Activated naive CD8-positive, alpha-beta T cell treated with anti-CD3 and anti-CD28 coated beads for 36 hours (primary cell): ENCODE measurements at places on chromosomes 3 and 15.
A peak's percentile ranks its signal among the peaks of the same experiment; 100 is the strongest.

DNA sequence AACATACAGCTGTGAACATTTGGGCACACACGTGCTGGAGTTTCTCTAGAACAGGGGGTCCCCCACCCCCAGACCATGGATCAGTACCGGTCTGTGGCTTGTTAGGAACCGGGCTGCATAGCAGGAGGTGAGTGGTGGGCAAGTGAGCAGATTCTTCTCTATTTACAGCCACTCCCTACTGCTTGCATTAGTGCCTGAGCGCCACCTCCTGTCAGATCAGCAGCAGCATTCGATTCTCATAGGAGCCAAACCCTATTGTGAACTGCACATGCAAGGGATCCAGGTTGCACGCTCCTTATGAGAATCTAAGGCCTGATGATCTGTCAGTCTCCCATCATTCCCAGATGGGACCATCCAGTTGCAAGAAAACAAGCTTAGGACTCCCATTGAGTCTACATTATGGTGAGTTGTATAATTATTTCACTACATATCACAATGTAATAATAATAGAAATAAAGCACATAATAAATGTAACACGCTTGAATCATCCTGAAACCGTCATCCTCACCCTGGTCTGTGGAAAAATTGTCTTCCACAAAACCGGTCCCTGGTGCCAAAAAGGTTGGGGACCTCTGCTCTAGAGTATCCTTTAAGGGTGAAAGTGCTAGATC, 25.8 kb downstream of the CHRM5 start:
- no peak for DNase-seq

DNA sequence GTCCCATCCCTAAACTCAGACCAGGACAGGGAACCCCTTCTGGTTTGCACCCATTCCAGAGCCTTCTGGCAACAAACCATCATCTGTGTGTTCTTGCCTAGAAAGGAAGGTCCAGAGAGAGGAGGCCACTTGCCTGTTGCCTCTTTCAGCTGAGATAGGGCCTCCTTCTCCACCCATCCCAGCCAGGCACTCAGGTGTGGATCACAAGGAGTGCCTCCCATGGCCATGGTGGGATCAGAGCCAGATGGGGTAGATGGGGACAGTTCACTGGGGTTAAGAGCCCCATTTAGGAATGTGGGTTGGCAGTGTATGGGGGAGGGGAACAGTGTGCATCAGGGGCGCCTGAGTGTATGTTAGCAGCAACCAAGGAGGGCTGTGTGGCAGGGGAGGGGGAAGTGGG, 8.9 kb upstream of the CTDSPL start:
- DNase-seq, result no peak

GRCh38 chr15:37995461-37996347, 61.3 kb downstream of the TMCO5A start:
- no peak for DNase-seq

GRCh38 chr15:29934251-29934650, 112.0 kb upstream of the TJP1 start:
- no peak for DNase-seq

DNA sequence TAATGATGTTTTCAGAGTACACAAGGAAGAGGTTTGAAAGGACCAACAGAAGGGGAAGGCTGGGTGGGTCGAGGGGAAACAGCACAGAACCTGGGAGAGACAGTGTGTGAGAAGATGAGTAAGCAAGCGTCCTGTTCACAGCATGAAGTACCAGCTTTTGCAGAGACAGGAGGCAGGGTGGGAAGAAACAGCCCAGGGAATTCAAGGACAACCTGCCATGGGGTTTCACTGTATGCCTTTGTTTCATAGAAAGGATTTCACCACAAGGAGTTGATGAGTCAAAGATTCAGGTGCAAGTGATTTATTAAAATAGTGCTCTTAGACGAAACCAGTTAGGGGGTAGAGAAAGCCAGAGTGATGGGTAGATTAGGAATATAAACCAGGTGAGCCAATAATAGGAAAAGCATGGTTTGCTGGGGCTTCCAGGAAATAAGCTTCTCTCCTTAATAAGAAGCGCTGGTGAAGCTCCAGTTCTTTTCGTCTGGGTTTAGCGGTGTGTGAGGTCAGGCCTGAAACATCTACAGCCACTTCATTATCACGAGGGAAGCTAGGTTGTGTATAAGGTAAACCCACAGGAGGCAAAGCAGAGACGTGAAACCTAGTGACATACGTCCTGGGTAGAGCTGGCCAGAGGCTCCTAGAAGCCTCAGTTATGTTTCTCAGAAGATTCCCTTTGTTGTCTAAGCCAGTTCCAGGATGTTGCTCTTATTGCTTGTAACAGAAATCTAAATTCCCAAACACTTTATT, 3.9 kb downstream of the HHLA2 start:
- peak; percentile 22 for DNase-seq

DNA sequence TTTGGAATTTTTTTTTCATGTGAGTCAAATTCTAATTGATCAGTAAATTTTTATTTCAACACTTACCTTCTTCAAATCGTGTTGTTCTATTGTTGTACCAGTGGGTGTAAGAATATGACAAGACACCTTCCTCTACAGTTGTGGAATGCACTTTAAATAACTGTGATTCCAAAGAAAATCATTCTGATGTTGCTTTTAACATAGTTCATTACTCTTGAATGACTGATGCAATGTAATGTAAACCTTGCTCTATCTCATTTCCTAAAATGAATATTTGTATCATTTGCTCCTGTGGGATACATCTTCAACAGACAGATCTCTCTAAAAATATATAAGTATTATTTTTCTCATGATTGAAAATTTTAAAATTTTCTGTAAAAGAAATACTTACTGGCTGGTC, 313.4 kb downstream of the RBMS3 start:
- DNase-seq, result no peak

- DNase-seq, result no peak
Observed at GRCh38 chr3:137343283-137343682, 385.5 kb downstream of the IL20RB start.

DNA sequence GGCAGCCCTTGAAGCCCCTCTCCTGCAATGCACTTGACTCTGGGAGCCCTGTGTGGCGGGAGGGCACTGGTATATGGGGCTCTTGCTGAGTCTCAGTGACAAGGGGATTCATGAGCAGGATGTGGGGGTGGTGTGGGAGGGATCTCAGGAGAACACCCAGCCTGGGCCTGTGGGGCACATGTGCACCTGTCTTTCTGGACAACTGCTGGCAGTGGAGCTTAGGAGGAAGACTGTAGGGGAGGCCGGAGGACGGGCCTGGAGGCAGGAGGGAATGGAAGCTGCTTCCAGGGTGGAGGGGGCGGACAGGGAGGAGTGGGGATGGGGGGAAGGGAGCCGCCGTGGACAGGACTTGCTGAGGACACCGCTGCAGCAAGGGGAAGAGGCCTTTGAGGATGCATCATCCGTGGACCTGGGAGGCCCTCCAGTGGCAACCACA, 10.8 kb upstream of the SNRPA1 start:
- DNase-seq, result no peak

DNA sequence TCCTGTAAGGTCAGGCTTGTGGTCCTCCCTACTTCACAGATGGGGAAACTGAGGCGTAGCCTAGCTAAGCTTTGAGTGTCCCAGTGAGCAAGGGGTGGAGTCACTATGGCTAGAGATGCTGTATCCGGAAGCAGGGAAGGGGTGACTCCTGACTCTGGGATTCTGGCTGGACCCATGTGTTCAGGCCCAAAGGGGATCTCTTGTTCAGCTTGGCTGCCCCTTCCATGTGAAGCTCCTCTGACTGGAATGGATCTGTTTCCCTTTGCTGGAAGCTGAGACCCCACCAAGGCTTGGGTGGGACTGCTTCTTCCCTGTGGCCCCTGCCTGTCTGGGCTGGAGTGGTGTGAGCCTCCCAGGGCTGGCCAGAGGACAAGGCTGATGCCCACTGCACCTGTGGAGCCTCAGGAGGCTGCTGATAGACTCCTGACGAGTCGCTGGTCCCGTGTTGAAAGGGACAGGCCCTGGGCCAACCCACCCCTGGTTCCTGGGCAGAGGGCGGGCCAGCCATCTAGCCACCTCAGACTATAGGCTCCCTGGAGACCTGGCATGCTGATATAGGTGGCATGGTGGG, 1.0 kb downstream of the MAPKAPK3 start:
- no peak for DNase-seq

- peak; percentile 6 for DNase-seq
Observed at GRCh38 chr3:100260081-100260684, 609 bp upstream of the TBC1D23 start.

- DNase-seq, result no peak
Observed at GRCh38 chr3:179771797-179772196, 119.0 kb downstream of the USP13 start.

- DNase-seq, result no peak
Observed at GRCh38 chr3:112736805-112737566, 96.0 kb upstream of the CCDC80 start.

DNA sequence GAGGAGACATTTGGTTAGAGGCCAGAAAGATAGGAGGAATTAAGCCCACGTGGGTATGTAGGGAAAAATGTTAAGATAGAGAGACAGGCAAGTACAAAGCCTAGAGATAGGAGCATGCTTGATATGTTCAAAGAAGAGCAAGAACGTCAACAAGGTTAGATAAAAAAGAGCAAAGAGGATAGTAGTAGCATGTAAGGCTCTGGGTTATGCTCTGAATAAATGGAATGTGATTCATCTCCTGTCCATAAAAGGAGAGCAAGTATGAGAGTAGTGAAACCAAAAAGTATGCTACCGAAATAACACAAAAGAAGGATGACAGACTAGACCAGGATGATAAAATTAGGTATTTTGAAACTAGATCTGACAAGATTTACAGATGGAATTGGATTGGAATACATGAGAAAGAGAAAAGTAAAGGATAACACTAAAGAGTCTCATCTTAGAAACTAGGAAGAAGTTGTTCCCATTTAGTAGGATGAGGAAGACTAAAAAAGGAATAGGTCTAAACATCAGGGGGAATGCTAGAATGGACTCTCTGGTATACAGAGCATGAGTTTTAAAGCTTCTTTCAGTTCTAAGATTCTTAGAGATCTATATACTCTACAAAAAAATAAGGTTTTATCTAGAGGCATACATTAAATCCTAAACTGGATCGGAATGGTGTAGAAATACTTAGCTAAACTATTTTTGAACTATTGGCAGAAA, 59.1 kb downstream of the TRPM7 start:
- DNase-seq, result no peak

GRCh38 chr3:45409369-45409768, 21.0 kb downstream of the LARS2 start:
- no peak for DNase-seq

GRCh38 chr3:172009803-172010202, 29.6 kb upstream of the FNDC3B start:
- no peak for DNase-seq

GRCh38 chr3:14243782-14244181, 65.2 kb downstream of the LSM3 start:
- no peak for DNase-seq

GRCh38 chr3:139509631-139510030, 29.9 kb downstream of the RBP1 start:
- no peak for DNase-seq

GRCh38 chr15:81002009-81002330, 1.2 kb downstream of the TLNRD1 start:
- no peak for DNase-seq

DNA sequence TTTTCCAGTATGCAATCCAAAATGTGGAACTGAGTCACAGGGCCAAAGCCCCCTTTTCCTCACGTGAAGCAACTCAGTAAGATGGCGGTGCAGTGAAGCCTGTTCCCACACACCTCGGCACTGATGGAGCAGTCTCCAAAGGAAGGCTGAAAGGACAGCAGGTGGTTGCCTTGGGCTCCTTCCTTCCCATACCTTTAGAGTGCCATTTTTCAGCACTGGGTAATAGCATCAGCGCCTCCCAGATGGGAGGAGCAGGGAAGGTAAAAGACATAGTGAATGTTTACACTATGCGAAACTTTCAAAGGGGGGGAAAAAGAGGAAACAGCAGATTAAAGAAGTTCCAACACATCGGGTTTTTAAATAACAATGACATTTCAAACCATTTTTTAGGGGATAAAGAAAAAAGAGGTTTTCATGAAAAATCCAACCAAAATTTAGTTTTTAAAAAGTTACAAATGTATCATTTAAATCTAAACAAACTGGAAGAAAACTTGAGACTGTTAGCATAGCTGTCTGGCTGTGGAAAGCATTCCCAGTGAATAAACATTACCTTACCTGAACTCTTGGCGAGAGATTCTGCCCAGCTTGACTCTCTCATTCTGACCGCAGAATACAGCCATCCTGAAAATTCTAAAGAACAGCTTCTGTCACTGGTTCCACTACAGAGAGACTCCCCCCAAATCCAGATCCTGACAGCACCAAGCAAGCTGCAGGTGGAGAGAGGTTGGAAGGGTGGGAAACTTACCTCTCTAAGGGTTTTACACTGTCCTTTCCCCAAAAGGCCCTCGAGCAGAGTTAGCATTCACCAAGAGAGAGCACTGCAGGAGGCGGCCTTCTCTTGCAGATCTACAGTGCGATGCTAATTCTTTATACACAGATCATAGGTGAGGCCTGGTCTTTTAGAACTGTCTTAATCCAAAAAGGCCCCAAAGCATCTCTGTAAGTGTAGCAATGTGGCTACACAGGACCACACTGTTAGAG, 32.6 kb downstream of the ABCC5 start:
- DNase-seq, result no peak

- DNase-seq, result no peak
Observed at GRCh38 chr15:60299452-60300047, 98.2 kb downstream of the ANXA2 start.

DNA sequence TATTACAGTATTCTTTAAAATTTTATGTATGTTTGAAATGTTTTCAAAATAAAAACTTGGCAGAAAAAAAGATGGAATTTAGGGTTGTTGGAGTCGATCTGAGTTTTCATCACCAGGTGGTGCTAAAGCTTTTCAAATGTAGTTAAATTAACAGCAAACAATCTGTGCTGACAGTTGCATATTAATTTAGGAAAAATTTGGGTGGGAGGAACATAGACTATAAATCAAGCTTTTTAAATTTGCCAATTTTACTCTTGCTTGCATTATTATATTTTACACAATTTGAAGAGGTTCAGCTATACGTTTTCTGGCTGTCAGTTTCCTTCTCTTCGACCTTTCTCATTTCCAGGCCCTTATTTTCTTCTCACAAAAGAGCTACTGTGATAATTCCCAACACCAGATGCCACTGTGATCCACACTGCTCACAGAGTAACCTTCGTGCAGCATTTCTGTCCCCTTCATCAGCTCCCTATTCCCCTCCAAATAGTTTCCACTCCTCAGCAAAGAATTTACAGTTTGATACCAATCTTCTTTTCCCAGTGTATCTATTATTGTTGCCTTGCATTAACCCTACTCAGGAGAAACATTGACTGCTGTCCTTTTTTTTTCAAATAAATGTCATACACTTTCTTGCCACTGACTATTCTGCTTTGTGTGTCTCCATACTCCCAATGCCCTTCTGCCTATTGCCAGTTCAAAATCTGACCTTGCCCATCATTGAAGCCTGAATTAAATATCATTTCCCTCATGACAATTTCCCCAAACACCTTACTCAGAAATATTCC, 53.4 kb upstream of the EIF5A2 start:
- DNase-seq, result no peak
